ENCODE measurements at places on chromosomes 3 and 15.
A peak's percentile ranks its signal among the peaks of the same experiment; 100 is the strongest.

DNA sequence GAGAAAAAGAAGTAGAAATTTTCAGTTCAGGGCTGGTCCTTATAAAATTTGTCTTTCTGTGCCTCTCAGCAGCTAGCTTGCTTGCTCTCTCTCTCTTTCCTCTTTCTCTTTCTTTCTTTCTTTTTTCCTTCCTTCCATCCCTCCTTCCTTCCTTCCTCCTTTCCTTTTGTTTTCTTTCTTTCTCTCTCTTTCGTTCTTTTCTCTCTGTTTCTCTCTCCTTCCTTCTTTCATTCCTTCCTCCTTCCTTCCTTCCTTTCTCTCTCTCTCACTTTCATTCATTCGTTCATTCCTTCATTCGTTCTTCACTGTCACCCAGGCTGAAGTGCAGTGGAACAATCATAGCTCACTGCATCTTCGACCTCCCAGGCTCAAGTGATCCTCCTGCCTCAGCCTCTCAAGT is 69.3 kb upstream of the CPOX start:
- no peak for DNase-seq

GRCh38 chr15:92623435-92623834 is 32.1 kb downstream of the FAM174B start:
- DNase-seq, result no peak

DNA sequence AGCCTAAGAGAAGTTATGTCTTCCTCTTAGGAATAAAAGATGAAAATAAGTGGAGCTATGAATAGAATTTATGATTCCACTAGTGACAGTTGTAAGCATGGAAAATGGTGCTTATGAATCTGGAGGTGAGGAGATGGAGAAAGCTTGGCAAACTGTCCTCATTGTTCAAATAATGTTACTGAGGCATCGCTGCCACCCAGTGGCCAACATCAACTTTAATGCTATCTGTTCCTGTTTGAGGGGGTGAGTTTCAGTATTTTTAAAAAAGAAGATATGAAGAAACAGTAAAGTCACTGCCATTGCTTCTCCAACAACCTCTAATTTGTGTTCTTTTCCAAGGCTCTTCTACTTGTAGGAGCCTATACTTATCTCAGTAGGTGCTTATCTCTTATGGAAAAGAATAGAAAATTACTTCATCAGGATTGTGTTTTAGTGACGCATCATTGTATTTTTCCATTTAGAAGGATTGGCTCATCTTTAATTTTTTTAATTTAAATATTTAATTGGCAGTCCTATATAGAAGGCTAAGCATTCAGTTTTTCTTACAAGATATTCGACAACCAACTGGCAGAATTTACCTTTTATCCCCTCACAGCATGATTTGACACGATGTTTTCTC is 260.4 kb upstream of the P2RY1 start:
- no peak for DNase-seq

GRCh38 chr3:192884777-192885773 is 32.6 kb downstream of the MB21D2 start:
- no peak for DNase-seq

DNA sequence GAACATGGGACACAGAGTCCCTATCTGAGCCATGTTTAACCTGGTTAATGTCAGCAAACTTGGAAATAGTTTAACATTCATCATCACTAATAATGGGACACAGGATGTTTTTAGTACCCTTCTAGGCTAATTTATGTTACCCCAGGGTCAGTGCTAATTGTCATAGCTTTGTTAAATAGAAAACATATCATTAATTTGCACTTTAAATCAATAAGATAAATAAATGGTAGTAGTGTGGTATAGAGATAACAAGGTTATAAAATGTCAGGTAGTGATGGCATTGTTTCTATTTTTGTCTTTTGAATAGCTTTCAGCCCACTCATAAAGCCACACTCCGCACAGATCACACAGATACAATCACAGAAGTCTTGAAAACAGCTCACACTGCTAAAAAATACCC is 534.9 kb downstream of the MECOM start:
- no peak for DNase-seq

DNA sequence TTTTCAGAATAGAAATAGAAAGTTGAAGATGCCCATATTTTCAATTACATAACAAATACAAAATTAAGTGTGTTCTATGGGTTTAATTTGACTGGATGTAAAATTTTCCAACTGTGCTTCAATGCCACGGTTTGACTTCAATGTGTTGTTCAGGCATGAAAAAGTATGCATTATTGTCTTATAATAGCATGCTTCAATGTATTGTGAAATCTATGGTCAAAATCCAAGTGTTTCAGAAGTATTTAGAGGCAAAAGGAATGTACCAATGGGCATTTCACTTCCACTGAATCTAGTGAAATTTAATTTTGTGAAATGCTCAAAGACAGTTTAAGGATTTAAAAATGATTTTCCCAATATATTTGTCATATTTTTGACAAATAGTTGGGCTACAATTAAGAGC is 16.0 kb downstream of the NEK10 start:
- no peak for DNase-seq

GRCh38 chr3:99825004-99825640 is 7.5 kb downstream of the CMSS1 start:
- DNase-seq, result no peak

- DNase-seq, result no peak
Measured at GRCh38 chr3:48410205-48411040, 19.5 kb downstream of the PLXNB1 start.

DNA sequence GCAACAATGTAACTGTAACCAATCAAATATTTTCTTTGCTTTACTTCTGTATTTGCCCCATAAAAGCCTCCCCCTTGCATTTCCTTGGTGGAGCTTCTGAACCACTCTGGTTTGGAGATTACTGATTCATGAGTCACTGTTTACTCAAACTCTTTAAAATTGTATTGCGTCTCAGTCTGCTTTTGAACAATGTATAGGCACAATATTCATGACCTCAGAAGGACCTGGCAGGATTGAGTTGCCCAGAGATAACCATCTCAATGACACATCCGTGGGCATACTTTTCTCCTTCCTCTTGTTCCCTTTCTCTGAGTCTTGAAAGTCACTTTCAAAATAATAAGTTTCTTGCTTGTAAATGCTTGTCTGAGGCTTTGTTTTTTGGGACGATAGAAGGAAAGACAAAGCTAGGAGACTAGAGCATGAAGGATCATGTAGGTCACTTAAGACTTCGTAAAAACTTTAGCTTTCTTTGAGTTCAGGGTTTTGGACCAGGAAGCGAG is 57.1 kb upstream of the POU1F1 start:
- no peak for DNase-seq

DNA sequence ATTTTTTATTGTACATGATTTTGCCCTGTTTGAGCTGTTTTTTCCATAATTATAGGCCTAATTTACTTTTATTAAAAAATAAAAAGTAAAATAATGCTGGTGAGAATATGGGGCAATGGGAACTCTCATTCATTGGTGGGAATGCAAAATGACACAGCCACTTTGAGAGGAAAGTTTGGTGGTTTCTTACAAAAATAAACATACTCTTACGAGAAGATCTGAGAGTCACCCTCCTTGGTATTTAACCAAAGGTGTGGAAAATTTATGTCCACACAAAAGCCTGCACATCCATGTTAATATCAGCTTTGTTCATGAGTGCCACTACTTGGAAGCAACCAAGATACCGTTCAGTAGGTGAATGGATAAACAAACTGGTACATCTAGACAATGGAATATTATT is 9.8 kb downstream of the MUC13 start:
- no peak for DNase-seq

GRCh38 chr3:25143356-25144025 is 284.6 kb upstream of the RARB start:
- DNase-seq, result no peak

DNA sequence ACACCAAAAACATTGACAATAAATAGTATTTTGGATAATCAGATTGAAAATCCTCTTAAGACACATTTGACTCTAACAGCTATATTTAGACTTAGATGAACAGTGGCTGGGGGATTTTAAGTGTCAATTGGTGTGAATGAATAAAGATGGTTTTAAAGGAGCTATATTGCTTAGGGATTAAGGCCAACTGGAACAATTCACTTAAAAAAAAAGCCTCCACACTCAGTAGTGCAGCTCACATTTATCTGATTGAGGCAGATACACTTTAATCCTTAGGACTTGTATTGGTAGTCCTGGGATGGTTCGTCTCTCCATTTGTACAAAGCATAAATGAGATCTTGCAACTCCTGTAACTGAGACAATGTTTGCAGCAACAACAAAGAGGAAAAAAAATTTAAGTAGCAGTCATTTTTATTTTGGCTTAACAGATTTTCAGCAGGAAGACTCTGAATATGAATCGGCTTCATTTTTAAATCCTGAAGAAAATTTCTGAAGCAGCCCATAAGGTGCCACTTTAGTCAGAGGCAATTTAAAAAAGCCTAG is 112.0 kb downstream of the UACA start:
- no peak for DNase-seq

DNA sequence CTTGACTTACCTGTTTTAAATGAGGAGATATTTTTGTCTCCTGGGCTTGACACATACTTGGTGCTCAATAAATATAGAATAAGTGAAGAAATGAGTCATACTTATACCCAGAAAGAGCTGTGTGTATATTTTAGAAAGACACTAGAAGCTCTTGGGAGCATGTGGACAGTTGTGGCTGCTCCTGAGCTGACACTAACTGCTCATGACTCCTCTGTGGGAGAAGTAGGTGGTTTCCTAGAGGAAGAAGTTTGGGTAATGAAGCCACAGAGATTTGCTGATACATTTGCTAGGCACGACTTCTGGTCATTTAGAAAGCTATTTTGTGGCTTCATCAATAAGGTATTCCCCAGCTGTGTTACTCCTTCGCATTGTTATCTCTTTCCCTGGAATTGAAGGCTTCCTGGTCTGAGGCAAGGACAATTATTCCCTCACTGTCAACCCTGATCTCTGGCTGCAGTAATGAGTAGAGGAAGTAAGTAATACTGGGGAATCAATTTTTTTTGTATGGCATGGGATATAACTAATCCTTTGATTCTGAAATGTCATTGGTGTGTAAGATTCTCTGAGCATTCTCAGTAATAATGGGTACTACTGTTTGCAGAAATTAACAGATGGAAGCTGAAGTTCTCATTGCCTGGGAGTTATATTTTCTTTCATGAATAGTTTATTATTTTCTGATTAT is 79.6 kb upstream of the DCBLD2 start:
- DNase-seq, result peak; percentile 60

GRCh38 chr3:34724916-34725499 is 914.3 kb upstream of the ARPP21 start:
- DNase-seq, result no peak

GRCh38 chr3:13420045-13420830 is at the start of gene NUP210:
Gene NUP210 (minus strand): TSS chr3:13420322. CDS start chr3:13420226, 96 bp downstream.
- peak; percentile 93 for DNase-seq

Measured in GM13977 (cell line).